Subcutaneous preadipocyte (primary cell): ENCODE measurements at places on chromosomes 2 and 18. TPM values are rescaled to one million over a fixed set of nuclear protein-coding genes. Genes with fewer than 3 reads are reported as not detected.

Gene TUBB8B
- total RNA-seq, result not detected in 2 replicates

Gene KCNIP3
- 2.9 and 3.1 TPM in 2 replicates for total RNA-seq

Gene ANKRD44
- 4.4 and 16.4 TPM in 2 replicates for total RNA-seq

Gene CABLES1
- 1.1 and 3.1 TPM in 2 replicates for total RNA-seq

Gene ADCYAP1
- total RNA-seq, result not detected in 2 replicates

Gene TNFRSF11A
- total RNA-seq, result under 0.01 and 0.39 TPM in 2 replicates

Gene GPR39
- total RNA-seq, result 2.9 and 16.4 TPM in 2 replicates

Gene ITGB1BP1
- 38.1 and 49.2 TPM in 2 replicates for total RNA-seq

Gene ABCB11
- total RNA-seq, result not detected in 2 replicates

Gene SESTD1
- total RNA-seq, result 30.1 and 33.4 TPM in 2 replicates

Gene INO80D
- total RNA-seq, result 6.6 and 7.6 TPM in 2 replicates

Gene ZC3H6
- 2.7 and 4.0 TPM in 2 replicates for total RNA-seq

Gene CLIP4
- 40.8 and 49.1 TPM in 2 replicates for total RNA-seq

Gene SLC9A4
- not detected in 2 replicates for total RNA-seq

Gene POMC
- total RNA-seq, result 0.73 and 0.98 TPM in 2 replicates

Gene ZCCHC2
- 12.1 and 16.6 TPM in 2 replicates for total RNA-seq

Gene TLX2
- total RNA-seq, result under 0.01 TPM in 1 of 2 replicates, not detected in the other

Gene PDCD1
- total RNA-seq, result not detected in 2 replicates

Gene CXCR1
- not detected in 2 replicates for total RNA-seq

Gene STK25
- 214 and 230 TPM in 2 replicates for total RNA-seq

Gene BMP10
- total RNA-seq, result under 0.01 TPM in 1 of 2 replicates, not detected in the other

Gene KLHL41
- total RNA-seq, result 0.20 and 0.37 TPM in 2 replicates

Gene ALPP
- not detected in 2 replicates for total RNA-seq

Gene IL36G
- not detected in 2 replicates for total RNA-seq

Gene TRIM43
- not detected in 2 replicates for total RNA-seq

Gene ALS2
- 17.3 and 28.7 TPM in 2 replicates for total RNA-seq

Gene SERPINB4
- under 0.01 TPM in 1 of 2 replicates, not detected in the other for total RNA-seq
